ENCODE measurements at places on chromosomes 1 and 21. TPM values are rescaled to one million over a fixed set of nuclear protein-coding genes. Genes with fewer than 3 reads are reported as not detected.

- DNase-seq, result peak; percentile 54
Observed at GRCh38 chr1:54973205-54973921, 7.1 kb upstream of the TMEM61 start.

- no peak for DNase-seq
Observed at GRCh38 chr1:204619721-204620120, 65.8 kb downstream of the LRRN2 start.

GRCh38 chr21:33249331-33250002, 16.7 kb upstream of the IL10RB start:
- no peak for DNase-seq

- DNase-seq, result no peak
Observed at GRCh38 chr1:234881893-234882771, 246.5 kb downstream of the TOMM20 start.

DNA sequence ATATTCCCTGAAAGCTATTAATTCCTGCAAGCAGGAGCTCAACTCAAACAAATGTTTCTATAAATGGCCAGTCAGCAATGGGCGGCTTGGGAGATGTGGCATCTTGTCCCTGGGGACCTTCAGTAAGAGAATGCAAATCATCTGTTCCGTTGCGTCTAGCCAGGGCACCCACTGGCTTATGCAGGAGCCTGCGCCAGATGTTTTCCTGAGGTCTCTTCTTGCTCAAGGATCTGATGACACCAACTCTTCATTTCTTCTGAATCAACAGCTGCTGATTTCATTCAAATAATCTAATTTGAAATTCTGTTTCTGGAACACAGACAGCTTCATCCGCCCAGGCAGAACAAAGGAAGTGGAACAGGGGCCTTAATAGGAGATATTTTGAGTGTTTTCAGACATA, 70.0 kb upstream of the AJAP1 start:
- no peak for DNase-seq

DNA sequence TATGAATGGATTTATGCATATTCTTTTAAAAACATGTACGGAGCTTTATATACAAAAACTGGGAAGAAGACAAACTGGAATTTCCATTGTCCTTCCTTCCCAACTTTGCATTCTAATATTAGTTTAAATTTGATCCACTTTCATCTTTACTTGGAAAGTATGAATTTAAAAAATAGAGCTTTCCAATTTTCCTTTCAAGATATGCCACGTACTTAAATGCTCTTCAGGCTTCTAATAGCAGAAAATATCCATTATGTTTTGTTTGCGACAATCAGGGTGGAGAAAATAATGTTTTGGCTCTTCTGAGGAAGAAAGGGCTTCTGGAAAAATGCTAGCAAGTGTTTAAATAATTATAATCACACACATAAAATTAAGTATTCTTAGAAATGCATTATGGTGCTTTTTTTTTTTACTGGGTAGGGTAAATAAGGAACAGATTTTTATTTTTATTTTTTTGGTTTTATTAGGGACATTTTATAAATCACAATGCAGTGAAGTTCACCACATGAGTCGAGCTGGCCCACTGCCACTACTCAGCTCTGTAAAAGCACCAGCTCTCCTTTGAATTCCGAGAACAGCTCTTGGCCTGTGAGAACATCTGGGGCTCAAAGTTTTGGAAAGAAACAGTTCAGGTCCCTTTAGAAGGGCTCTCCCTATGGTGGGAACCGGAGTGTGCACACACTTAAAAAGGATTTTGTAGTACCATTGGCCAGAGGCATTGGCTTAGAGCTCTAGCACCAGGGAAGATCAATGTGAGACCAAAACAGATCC, 287.4 kb upstream of the LYPLAL1 start:
- DNase-seq, result no peak

DNA sequence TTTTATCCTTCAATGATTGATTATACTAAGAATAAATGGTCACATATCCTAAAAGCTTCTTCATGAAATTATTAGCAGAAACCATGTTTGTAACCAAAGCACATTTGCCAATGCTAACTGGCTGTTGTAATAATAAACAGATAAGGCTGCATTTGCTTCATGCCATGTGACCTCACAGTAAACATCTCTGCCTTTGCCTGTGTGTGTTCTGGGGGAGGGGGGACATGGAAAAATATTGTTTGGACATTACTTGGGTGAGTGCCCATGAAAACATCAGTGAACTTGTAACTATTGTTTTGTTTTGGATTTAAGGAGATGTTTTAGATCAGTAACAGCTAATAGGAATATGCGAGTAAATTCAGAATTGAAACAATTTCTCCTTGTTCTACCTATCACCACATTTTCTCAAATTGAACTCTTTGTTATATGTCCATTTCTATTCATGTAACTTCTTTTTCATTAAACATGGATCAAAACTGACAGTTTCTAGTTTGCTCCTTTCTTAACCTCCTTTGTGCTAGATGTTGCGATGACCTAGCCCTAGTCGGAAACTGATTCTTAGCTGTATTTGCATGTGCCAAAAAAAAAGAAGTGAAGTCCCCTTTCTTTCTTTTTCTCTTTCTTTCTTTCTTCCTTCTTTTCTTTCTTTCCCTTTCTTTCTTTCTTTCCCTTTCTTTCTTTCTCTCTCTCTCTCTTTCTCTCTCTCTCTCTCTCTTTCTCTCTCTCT, 45.1 kb downstream of the MAP3K7CL start:
- DNase-seq, result no peak

GRCh38 chr1:3919706-3920105, 19.6 kb upstream of the C1orf174 start:
- DNase-seq, result no peak

DNA sequence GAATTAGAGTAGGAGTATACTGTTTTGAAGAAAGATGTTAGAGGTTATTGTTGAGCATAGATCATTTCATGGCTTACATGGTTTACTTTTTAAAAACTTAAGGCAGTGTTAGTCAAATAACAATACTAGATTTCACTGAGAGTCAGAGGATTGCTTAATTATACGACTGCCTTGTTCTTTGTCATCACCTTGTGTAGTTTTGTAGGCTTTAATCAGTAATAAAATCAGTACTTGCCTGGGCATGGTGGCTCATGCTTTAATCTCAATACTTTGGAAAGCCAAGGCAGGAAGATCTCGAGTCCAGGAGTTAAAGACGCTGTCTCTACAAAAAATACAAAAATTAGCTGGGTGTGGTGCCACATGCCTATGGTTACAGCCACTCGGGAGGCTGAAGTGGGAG, 41.3 kb upstream of the GPR52 start:
- DNase-seq, result no peak

- no peak for DNase-seq
Observed at GRCh38 chr1:177228693-177229065, 57.9 kb downstream of the BRINP2 start.

DNA sequence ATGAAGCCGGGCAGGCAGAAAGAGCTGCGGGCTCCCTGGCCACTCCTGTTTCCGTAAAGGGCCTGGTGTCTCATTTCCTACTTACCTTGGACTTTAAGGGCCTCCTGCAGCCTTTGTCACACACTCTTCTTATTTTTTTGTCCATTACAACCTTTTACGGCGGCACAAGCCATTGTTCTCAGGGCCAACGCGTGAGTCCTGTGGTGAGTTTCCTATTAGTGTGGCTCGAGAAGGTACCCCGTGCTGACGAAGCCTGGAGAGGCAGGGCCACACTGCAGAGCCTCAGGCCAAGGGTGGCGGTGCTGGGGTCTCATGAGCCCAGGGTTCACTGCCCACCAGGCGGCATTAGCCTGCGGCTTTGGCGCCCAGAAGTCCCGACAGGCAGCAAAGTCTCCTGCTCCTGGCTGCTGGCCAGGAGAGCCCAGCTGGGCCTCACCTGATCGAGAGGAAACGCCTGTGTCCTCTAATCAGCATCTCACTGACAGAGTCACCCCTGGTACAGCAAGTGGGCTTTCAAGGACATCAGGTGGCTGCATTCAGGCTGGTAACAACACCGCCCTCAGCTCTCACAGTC, 62.0 kb downstream of the SIK1 start:
- DNase-seq, result no peak

- DNase-seq, result no peak
Observed at GRCh38 chr1:160375788-160376524, 9.1 kb downstream of the NHLH1 start.

DNA sequence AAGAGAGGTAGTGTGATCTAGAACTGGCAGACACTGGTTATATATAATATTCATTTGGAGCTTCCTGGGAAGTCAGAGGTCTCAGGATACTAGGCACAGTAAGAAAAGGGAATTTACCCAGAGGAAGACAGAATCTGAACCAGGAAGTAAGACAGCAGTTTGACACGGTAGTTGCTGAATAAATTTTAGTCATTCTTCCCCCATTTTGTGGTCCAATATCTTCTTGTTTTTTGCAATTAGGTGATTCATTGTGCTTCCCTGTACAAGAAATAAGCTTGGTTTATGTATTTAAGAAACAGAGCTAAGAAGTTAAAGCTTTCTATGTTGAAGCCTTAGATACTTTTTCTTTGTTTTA, 1.3 kb downstream of the TMEM167B start:
- DNase-seq, result no peak

DNA sequence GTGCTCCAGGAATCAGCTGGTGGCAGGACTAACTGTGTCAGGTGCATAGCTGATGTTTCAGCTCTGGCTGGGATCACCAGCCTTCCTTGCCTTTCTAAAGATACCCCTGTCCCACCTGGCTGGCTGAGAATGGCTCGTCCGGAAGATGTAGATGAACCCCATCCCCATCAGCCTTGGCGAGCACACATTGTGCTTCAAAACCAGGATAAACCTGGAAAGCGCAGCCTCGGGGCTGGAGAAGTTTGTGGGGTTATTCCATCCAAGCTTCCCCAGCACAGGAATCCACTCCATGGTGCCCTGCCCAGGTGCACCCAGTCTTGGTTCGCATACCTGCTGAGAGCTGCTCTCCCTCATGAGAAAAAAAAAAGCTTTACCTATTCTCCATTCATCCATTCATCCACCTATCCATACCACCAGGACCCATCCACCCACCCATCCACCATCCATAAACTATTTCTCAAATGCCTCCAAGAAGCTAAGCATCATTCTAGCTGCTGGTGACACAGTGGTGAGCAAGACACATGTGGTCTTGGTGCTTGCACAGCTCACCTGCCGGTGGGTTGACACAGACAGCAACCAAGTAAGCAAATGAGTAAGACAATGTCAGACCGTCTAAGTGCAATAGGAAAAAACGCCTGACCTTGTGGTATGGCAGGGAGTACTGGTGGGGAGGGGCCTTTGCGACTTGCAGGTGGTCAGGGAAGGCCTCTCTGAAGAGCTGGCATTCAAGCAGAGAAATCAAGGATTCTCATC, 94.0 kb downstream of the DMRTB1 start:
- no peak for DNase-seq

- no peak for DNase-seq
Observed at GRCh38 chr1:207952617-207953542, 42.0 kb upstream of the CD34 start.

- DNase-seq, result no peak
Observed at GRCh38 chr1:152436593-152437496, 22.8 kb upstream of the CRNN start.

DNA sequence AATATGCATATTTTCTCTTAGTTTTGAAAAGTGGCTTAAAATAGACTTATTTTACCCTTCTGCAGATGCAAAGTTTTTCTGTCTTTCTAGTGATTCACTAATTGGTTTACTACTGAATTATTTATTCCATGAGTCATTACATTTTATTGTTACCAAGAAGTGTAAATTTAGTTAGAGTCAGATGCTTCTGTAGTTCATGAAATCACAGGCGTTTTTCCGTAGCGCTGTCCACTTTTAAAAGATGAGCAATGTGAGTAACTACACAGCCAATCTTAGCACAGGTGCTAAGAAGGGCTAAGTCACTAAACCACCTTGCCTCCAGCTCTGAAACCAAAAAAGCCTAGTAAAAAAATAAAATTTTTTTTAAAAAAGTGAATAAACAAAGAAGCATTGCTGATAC, 24.7 kb downstream of the RGS13 start:
- no peak for DNase-seq

SLC25A34 gene
- 2.4 TPM for total RNA-seq

ASCL5 gene
- total RNA-seq, result not detected

TAS1R1 gene
- total RNA-seq, result not detected

CNTN2 gene
- total RNA-seq, result 47.4 TPM

HRNR gene
- total RNA-seq, result not detected

IVL gene
- not detected for total RNA-seq

OR2W3 gene
- 0.73 TPM for total RNA-seq

SPRR2F gene
- total RNA-seq, result not detected

MCOLN3 gene
- total RNA-seq, result 0.64 TPM

KRTAP11-1 gene
- total RNA-seq, result not detected

All from cerebellum (tissue), 4 donors.